MG63 (cell line): ENCODE measurements at places on chromosomes 3 and 15. TPM values are rescaled to one million over a fixed set of nuclear protein-coding genes. Genes with fewer than 3 reads are reported as not detected.
A peak's percentile ranks its signal among the peaks of the same experiment; 100 is the strongest.

The SMCO1 gene
- total RNA-seq, result not detected in 2 replicates

GRCh38 chr3:136577791-136578190, 174.4 kb downstream of the STAG1 start:
- no peak for DNase-seq

The SKOR1 gene
- not detected in 2 replicates for total RNA-seq

DNA sequence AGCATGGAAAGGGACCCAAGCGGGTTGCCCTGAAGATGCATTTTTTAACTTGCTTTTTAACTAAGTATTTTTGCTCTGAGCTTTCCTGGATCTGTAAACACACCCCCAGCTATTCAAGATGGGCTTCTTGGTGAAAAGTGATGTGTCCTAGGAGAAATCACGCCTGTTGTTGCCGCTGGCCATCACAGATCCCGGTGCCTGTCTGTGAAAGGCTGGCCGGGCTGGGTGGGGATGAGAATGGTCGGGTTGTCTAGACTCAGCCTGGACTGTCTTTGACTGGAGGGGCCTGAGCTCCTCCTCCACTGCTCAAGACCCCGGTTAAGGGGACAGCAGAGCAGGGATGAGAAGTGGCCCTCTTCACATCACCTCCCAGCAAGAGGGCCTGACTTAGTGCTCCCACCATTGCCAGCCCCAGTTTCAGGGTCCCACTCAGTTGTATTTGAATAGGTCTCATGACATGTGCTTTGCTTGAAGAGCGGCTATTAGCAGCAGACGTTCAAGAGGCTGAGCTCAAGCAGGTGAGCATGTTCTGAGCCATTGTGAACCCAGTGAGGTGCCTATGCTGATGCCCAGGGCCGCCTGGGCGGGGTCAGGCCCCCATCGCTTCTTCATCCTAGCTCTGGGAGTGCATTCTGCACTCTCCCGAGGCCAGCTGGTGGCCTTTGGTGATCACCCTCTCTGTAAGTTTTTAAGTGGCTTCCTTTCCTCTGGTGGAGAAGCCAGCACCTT, 79.9 kb downstream of the IGF1R start:
- DNase-seq, result no peak

The SERINC4 gene
- not detected in 2 replicates for total RNA-seq

- DNase-seq, result no peak
Measured at GRCh38 chr3:169344465-169344864, 319.0 kb downstream of the MECOM start.

The TMEM207 gene
- total RNA-seq, result not detected in 2 replicates

DNA sequence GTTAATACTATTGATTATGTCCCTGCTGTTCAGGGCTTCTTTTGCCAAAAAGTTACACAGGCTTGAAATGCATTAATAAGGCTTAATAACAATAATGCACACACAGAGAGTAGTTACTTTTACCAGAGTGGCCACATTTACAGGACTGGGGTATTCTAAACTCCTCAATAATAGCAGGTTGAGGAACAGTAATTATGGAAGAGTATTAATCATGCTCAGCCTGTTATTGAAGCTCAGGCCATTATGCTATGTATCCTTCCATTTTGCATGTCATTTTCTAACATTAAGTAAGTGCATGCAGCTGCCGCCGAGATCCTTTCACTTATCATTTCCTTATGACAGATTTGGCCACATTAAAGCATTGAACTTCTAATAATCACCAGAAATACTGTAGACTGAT, 5.7 kb downstream of the ARRDC4 start:
- no peak for DNase-seq

GRCh38 chr3:111750278-111750884, 108.7 kb upstream of the PHLDB2 start:
- DNase-seq, result no peak

DNA sequence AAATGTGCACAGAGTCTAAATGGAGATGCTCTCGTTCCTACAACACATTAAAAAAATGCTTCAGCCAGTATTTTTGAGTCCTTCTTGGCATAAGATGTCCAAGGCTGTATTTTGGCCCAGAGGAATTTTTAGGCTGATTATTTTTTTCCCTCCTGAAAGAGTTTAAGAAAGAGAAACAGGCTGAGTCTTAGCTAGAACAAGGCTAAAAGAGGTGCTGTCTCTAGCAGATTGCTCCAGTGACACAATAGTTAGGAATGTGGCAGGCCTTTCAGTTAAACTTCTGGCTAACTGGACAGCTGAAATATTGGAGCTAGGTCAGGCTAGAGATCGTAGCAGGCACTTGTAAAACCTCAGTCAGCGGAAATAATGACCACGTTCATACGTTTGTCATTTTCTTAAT, 271.4 kb upstream of the RARB start:
- peak; percentile 36 for DNase-seq

The ASB14 gene
- not detected in 2 replicates for total RNA-seq

The FANCI gene
- total RNA-seq, result 34.4 and 52.5 TPM in 2 replicates
